ENCODE measurements at places on chromosomes 16 and 17.

- no peak for DNase-seq
These were observed 248.6 kb downstream of the FOXL1 start for GRCh38 chr16:86826941-86827340.

DNA sequence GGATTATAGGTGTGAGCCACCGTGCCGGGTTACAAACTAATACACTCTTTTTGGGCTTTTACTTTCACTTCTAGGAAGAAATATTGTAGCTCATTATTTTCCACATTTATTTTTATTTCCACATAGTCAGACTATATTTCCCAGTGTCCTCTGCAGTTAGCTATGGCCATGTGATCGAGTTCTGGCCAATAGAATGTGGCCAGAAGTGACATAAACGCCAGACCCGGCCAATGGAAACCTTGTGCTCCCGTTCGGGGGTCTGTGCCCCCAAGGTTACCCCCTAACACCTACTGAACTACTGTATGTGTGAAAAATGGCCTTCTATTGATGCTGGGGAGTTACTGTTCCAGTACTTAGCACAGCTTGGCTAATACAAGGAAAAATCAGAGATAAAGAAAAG, 13.2 kb upstream of the RPTOR start:
- no peak for DNase-seq

GRCh38 chr16:15686287-15686686, 36.2 kb downstream of the NDE1 start:
- no peak for DNase-seq

DNA sequence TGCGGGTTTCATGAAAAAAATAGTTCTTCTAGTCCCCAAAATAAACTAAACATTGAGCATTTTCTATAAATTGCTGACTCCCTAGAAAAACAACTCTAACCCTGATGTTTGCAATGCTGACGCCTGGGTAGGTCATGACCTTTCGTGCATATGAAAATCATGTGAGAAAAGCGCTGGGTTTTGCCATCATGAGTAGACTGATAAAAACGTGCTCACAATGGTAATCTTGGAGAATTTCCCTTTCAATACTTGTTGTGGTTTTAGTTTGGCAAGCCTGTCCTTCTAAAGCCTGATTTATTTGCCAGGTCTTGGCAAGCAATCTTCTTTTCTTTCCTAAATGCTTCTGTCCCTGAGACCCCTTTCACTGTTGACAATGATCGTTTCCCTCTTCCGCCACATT, 4.0 kb upstream of the CLEC10A start:
- DNase-seq: no peak

DNA sequence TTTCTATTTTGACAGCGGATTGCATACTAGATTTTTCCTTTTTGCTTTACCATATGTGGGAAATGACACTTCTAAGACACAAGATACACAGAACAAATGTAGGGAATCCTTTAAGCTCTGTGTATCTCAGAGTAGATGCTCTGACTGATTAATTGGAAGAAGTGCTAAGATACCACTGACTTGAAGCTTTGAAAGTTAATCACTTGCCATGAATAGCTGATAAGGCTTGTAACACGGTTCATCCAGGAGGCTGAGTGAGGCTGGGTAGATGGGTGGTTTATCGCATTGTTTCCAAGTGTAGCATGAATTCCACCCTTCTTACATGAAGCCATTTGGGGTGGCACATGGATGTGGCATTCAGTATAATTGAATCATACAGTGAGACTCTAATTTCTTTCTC, 654.1 kb upstream of the RBFOX1 start:
- DNase-seq: no peak

- no peak for DNase-seq
These were observed 58.8 kb downstream of the USP10 start for GRCh38 chr16:84758627-84759026.

DNA sequence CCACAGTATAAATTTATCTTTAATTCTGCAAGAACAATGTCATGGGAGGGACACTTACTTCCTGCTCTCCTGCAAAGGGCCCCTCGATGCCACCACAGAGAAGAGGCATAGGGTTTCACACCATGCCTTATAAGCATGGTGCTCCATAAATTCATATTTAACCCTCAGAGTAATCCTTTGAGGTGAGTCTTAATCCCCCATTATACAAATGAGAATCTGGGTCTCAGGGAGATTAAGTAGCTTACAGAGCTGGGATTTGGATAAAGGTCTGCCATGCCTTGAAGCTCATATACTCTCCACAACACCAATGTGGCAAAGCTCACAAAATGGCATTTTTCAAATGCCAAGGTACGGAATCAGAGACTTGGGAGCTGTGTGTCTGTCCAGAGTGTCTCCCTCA, 268.5 kb upstream of the CCL2 start:
- no peak for DNase-seq

DNA sequence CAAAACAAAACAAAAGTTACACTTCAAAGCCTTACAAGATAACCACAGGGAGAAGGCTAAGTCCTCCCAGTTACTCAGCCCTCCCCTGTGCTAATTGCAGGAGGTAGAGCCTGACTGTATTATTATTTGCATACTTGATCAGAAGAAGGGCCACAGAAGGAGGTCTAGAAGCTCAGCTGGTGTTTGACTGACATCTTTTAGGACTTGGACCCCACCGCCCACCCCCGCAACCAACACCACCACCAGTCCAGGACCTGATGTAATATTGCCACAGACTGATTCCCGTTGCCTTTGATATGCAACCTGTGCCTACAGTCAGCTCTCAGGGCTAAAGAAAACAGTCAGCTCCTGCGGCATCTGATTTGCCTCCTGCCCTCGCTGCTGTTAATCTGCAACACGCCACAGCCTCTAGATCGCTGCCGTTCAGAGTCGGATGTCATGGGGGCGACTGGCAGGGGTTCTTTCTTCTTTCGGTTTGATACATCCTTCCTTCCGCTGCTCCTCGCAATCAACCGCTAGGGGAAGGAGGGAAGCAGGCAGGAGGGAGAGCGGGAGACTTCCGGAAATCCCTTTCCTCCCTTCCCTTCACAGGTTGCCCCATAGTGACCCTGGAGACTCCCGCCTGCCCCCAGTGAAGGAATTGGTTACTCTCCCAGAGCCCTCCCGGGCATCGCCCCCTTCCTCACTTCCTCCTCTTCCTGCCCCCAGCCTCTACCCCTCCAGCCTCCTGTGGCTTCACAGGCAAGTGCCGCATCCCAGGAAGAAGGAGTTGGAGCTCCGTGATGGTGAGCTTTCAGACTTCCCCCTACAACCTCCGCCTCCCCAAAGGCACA, 90.5 kb upstream of the SOX9 start:
- DNase-seq: peak; percentile 0

GRCh38 chr17:62626719-62627218, 701 bp upstream of the MRC2 start:
- DNase-seq: peak; percentile 6

GRCh38 chr16:88662222-88662842, 559 bp downstream of the MVD start:
- no peak for DNase-seq

DNA sequence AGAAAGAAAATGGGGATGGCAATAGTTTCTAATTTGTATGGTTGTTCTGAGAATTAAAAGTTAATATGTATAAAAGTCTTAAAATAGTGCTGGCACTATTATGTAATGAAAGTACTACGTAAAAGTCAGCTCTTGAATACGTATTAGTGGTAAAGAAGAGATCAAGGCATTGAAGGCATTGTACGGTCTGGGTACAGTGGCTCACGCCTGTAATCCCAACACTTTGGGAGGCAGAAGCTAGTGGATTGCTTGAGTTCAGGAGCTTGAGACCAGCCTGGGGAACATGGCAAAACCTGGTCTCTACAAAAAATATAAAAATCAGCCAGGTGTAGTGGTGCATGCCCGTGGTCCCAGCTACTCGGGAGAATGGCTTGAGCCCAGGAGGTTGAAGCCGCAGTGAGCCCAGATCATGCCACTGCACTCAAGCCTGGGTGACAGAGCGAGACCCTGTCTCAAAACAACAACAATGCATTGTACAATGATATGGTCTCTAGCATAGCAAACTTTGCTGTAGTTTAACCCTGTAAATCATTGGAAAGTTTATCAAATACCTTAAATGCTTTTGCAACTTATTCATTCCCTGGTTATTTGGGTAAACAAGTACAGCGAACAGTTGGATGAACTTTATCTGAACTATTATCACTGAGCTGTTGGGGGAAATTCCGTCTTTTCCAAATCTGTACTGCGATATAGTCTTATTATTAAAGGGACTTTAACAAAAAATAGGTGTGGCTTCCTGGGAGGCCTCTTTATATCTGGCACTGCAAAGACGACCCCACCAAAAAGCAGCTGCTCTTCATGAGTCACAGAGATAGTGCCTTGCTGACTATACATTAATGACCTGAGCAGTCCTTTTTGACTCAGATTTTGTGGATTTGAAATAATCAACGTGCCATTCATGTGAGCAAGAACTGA, 73.6 kb downstream of the GPRC5B start:
- no peak for DNase-seq

GRCh38 chr16:10318798-10319500, 66.9 kb upstream of the ATF7IP2 start:
- no peak for DNase-seq

DNA sequence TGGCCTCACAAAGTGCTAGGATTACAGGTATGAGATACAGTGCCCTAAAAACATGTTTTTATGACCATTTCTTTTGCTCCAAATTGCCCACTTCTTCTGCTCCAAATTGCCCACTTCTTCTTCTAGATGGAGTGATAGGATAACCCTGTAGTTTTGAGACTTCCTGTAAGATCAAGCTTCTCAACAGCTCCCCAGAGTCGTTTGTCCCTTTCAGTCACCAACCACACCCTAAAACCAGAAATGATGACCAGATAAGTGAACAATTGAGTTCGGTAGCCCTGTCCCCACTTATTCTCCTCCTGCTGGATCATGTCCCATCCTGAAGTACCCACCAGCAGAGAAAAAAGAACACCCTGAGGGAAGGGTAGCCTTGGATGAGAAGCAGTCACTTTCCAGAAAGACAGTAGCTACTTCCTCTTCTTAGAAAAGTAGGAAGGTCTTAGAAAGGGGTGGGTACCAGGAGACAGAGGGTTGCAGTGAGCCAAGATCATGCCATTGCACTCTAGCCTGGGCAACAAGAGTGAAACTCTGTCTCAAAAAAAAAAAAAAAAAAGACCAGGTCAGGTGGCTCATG, 2.5 kb downstream of the ODAD4 start:
- no peak for DNase-seq

DNA sequence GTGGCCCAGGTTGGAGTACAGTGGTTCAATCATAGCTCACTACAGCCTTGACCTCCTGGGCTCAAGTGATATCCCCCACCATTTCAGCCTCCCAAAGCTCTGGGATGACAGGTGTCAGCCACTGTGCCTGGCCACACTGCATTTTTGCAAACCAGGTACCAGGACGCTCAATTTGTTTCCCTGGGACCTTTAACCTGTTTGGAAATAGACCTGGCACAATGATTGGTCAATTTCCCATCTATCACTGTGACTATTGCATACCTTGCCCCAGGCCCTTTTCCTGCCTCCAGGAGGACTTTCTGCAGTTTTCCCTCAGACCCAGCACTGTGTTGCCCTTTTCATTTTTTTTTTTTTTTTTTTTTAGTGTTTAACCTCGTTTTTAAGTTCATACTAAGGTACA, 11.1 kb upstream of the FUS start:
- no peak for DNase-seq

DNA sequence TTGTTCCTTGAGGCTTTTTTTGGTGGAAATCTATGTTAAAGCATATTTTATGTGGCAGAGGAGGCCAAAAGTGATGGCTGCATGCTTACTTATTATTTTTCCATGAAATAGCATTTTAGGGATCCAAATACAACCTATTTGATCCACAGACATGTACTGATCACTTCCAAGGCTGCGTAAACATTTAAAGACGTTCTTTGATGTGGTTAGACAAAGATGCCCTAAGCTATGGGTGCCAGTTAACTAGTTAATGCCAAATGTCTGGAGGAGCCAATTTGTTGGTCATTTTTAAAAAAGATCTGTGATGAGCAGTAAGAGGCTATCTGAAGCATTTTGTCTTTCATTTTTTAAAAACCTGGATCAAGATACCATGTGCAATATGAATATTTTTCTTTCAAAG, 17.3 kb upstream of the PRKCA start:
- DNase-seq: no peak

DNA sequence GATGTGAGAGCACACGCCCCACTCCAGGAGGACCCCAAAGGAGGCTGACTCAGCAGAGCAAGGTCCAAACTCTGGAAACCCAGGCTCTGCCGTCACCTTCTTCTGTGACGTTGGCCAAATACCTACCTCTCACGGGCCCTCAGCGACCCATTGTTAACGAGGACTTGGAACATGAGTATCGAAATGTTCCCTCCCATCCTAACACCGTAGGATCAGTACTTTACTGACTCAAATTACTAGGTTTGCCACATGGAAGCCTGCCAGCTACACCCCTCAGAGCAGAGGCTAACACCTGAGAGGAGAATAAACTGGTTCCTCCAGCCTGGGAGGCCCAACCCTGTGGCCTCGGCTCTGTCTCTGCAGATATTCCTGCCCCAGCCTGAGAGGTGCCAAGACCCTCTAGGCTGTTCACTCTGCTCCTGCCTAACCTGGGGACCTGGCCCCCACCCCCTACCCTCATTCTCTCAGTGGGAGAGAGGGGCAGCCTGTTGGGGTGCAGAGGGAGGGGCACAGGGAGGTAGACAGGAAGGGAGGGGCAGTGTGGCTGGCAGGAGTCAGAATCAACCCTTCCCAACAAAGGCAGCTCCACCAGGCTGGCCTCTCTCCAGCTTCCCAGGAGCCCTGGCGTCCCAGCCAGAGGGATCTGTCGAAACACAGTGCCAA, 4.4 kb downstream of the PITPNM3 start:
- no peak for DNase-seq

DNA sequence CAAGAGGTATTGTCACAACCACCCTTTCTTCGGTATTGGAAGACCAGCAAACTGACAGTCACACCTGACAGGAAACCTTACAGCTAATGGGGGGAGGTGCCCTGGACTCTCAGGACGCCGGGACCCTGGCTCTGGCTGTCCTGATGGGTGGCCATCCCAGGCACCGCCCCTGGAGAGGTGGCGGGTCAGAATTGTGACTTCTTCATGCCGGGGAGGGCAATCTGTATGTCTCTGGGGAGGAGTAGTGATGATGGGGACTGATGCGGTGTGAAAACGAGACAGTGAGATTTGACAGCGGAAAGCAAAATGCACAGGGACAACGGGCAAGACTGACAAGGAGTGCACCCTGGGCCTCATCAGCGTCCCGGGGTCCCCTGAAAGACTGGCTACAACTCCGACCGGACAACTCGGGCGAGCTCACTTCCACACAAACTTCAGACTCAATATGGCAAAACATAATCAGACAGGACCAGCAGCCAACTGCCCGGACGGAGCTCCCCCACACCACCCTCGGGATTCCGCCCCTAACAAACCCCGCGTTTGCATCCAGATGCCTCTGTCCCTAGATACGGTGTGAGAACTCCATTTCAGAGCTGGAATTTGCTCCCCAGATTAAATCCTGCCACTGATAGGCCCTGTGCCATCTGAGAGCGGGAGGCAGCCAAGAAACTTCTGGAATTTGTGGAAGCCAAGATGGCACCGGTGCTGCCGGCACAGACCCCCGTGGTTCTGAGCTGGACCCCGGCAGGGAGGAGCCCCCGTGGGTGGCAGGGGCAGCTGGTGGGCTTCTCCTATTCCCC, 83.6 kb upstream of the CREBBP start:
- no peak for DNase-seq

- DNase-seq: no peak
These were observed 4.7 kb downstream of the ZPBP2 start for GRCh38 chr17:39872751-39873150.

All from stimulated activated CD4-positive, alpha-beta T cell treated with anti-CD3 and anti-CD28 coated beads, Interleukin-4, amount 100 ng/mL, for 48 hours (primary cell).